ENCODE measurements at places on chromosomes 16 and 17.

GRCh38 chr17:17738901-17739300 is 57.6 kb downstream of the RAI1 start:
- DNase-seq = no peak

GRCh38 chr17:49285716-49286115 is 55.1 kb upstream of the PHOSPHO1 start:
- no peak for DNase-seq

DNA sequence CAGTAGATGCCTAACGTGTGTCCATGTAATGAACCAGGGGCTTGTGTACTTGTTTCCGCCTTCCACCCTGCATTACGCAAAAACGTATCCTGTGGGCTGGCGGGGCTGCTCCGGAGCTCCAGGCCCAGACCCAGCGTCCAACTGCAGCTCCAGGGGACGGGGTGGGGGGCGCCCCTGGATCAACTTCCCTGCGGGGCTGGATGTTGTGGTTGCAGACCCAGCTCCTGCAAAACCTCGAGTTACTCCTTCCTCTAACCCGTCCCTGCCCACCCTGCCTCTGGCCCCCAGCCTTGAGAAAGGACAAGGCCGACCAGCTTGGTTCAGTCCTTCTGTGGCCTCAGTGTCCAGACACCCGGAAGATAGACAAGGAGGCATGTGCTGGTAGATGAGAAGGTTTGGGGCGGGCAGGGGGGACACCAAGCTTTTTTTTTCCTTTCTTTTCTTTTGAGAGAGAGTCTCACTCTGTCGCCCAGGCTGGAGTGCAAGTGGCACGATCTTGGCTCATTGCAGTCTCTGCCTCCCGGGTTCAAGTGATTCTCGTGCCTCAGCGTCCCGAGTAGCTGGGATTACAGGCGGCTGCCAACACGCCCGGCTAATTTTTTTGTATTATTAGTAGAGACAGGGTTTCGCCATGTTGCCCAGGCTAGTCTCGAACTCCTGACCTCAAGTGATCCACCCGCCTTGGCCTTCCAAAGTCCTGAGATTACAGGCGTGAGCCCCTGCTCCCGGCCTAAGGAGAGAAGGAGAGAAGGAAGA is 731 bp upstream of the EXOC7 start:
- no peak for DNase-seq

- peak; percentile 55 for DNase-seq
Measured at GRCh38 chr17:42682722-42683403, 532 bp downstream of the CNTNAP1 start.

- peak; percentile 30 for DNase-seq
Measured at GRCh38 chr17:4497101-4497824, 1.4 kb upstream of the SPNS2 start.

DNA sequence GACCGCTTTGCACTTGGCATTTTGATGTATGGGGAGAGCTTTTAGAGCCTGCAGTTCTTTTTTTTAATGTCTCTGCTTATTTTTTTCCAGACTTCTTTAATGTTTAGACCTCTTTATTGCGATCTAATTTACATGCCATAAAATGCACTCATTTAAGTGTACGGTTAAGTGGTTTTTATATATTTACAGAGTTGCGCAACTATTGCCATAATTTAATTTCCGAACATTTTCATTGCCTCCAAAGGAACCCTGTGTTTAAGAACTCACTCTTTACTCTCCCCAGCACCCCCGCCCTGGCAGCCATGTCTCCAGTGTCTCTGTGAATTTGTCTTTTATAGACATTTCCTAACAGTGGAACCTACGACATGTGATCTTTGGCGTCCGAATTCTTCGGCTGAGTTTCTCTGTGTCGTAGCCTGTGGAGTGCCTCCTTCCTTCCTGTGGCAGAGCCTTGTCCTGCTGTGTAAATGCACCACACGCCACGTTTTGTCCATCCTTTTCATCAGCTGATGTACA is 24.0 kb downstream of the ZNF750 start:
- no peak for DNase-seq

DNA sequence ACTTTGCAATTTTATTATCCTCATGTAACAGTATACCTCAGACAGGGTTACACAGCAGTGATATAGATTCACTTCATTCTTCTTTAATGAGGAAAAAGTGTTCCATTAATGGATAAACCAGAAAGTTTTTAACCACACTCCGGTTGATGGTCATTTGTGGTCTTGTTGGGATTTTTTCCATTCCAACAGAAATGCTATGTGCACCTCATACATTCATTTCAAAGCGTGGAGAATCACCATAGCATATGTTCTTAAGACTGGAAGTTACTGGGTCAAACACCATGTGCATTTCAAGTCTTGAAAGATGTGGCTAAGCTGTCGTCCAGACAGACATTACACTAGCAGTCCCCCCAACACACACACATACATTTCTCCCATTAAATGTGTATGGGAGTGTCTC is 245.8 kb upstream of the CDH5 start:
- DNase-seq = peak; percentile 64

- no peak for DNase-seq
Measured at GRCh38 chr17:79976451-79976850, 59.2 kb downstream of the TBC1D16 start.

- no peak for DNase-seq
Measured at GRCh38 chr16:12503191-12503590, 300.5 kb downstream of the CPPED1 start.

DNA sequence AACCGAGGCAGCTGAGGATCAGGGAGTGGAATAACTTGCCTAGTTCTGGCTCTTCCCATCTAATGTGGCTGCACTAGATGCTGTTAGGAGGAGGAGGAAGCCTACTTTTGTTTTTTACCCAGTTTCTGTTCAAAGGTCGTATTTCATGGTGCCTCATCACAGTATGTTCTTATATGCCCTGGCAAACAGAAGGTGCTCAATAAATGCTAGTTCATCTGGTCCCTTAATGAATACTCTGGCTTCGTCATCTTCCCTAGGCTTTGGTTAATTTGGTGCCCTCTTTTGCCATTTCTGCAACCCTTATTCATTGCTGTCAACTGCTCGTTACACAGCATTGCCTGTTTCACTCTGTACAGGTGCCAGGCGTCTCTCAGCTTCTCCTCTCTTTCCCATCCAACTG is 151.7 kb downstream of the WWOX start:
- DNase-seq = no peak

GRCh38 chr17:42681976-42682721 is at the start of gene CNTNAP1:
Gene CNTNAP1 (plus strand): TSS chr17:42682531. CDS start chr17:42682830, 299 bp downstream.
- DNase-seq = peak; percentile 85

DNA sequence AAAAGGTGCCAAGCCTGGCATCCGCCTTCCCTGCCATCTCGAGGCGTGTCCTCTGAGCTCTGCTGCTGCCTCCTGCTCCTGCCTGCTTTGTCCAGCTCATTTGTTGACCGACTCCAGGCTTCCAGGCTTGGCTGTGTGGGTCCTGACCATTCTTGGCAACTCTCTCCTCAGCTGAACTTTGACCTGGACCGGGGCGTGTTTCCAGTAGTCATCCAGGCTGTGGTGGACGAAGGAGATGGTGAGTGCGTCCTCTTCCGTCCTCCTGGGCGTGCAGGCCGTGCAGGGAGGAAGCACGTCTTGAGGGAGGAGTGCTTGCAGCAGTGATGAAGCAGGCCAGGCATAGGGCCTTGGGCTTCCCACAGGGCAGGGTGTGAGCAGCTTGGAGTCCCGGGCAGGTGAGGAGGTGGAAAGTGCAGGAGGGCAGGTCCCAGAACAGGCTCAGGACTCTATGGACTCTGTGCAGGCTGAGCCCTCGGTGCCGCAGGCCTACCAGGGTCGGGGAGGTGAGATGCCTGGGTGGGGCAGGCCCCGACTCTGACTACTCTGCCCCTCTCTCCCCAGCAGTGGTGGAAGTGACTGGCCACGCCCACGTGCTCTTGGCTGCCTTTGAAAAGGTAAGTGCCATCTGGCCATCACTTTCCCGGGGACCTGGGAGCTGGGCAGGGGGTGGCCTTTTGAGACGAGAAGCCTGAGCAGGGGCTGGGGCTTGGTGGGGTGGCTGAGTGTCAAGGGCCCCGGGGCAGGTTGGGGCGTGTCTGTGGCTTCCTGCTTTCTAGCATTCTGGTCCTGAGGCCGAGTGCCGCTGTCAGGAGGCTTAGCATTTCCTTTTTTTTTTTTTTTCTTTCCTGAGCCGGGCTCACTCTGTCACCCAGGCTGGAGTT is 28.6 kb upstream of the NUDT16L1 start:
- no peak for DNase-seq

GRCh38 chr17:75691371-75691791 is 24.2 kb downstream of the SAP30BP start:
- DNase-seq = peak; percentile 34

DNA sequence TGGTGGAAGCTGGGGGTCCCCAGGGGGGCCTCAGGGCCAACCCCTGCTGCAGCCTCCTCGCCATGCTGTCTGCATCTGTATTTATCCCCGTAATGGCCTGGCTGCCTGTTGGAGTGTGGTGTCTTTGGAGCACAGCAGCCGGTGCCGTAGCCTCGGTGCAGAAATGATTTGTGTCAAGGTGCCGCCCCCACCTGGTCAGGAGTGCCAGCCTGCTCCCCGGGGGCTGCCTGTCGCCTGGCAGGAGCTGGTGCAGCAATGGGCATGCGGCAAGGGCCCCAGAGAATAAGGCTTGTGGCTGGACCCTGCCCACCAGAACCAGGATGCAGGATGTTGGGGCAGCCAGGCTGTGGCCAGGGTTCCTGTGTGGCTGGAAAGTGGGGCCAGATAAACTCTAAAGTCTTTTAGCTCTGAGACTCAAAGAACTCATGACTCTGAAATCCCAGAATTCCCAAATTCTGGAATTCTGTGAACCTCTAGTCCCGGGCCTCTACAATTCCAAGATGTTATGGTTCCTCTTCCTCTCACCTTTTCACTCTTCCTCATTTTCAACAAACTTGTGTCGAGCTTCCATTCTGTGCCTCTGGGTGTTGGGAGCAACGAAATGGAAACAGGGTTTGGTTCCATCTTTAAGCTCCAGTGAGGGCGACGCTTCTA is 5.9 kb downstream of the CPNE2 start:
- DNase-seq = no peak
